ENCODE measurements at places on chromosomes 12 and 14.

DNA sequence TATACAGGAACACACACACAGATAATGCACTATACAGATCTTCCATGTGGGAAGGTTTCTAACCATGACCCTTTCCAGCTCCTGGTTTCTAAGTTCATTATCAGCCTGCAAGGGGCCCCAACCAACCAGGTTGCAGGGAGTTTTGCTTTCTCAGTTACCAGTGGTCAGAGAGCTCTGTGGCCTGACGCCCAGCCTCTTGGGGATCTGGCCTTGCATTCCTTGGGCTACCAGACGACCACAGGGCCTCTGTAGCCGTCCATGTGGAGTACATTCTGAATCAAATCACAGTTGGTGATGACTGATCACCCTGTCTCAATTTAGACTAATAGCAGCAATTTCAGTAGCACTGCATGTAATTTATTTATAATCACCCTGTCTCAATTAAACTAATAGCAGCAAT, 47.5 kb downstream of the PAH start:
- H3K4me3 ChIP-seq = no peak overlapping the region
- no peak for DNase-seq
- no peak overlapping the region for H3K27ac ChIP-seq

DNA sequence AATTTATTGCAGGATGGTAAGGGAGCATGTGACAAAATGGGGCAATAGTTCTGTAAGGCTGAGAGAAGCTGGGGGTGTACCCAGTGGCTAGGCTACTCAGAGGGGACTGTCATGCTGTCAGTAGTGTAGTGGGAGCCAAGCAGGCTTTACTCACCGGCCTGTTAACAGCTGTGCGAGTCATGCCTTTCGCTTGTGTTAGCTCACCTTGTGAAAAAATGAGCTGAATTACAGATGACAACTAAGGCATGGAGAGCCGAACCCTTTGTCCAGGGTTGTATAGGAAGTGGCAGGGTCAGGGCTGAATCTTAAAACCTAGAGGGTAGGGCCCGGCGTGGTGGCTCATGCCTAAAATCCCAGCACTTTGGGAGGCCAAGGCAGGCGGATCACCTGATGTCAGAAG, 37.9 kb downstream of the SH2B3 start:
- DNase-seq = no peak
- peak overlapping the region; percentile 51 for H3K27ac ChIP-seq
- H3K4me1 ChIP-seq = peaks cover 48% of the 10 kb centered on the region
- H3K36me3 ChIP-seq = no peaks in the 10 kb centered on the region
- no peak overlapping the region for H3K4me3 ChIP-seq

DNA sequence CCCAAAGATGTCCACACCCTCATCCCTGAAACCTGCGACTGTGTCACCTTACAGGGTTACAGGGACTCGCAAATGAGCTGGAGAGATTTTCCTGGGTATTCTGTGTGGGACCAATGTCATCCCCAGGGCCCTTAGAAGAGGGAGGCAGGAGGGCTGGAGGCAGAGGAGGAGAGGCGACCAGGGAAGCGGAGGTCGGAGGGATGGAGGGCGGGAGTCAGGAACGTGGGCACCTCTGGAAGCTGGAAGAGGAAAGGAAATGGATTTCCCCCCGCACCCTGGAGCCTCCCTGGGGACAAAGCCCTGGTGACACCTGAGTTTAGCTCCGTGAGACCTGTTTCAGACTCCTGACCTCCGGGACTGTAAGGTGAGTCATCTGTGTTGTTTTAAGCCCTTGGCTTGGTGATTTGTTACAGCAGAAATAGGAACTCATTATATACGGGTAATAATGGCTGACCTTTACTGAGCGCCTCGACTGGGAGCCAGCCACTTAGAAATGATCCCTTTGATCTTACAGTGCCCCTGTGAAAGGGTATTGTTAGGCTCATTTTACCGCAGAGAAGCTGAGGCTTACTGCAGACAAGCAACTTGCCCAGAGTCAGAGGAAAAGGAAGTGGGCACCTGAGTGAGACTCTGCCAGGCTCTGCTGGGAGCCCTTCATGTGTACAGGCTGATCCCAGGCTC, 29.3 kb upstream of the FZD10 start:
- no peak overlapping the region for H3K27ac ChIP-seq
- H3K4me1 ChIP-seq = no peaks in the 10 kb centered on the region
- no peaks in the 10 kb centered on the region for H3K36me3 ChIP-seq

- H3K4me3 ChIP-seq = no peak overlapping the region
- H3K27ac ChIP-seq = no peak overlapping the region
Measured at GRCh38 chr14:37673439-37673838, 78.0 kb downstream of the TTC6 start.

DNA sequence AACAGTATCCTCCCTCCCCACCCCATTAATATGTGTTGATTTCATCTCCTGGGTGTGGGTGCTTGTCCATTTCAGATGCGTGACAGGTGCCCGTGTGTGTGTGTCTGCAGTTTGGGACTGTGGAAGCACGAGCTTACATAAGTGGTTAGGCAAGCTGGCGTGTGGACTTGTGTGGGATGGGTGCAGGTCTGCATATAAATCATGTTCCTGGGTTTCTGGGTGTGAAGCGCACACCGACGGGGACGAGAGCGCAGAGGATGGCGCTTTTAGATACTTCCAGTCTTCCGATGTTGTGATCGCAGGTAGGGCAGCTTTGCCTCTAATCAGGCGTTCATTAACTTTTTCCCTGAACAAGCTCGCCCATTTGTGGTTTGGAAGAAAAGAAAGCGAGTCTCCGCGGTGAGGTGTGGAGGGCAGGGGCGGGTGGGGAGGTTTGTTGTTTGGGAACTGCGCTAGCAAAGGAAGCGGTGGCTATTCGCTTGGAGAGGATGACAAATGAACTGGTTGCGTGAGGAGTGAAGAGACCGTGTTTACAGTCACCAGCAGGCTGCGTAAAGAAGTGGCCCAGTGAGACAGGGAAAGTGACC, 865 bp downstream of the RGS6 start:
- peak overlapping the region; percentile 58 for H3K4me3 ChIP-seq
- H3K4me1 ChIP-seq = no peaks in the 10 kb centered on the region
- H3K36me3 ChIP-seq = no peaks in the 10 kb centered on the region
- peak overlapping the region; percentile 44 for H3K27ac ChIP-seq

- H3K27me3 ChIP-seq = no peaks in the 10 kb centered on the region
- no peaks in the 10 kb centered on the region for H3K36me3 ChIP-seq
- no peaks in the 10 kb centered on the region for H3K4me1 ChIP-seq
- H3K27ac ChIP-seq = no peak overlapping the region
- DNase-seq = no peak
Measured at GRCh38 chr14:70755655-70756054, 53.7 kb downstream of the MAP3K9 start.

- H3K4me1 ChIP-seq = no peaks in the 10 kb centered on the region
- DNase-seq = no peak
- H3K4me3 ChIP-seq = no peak overlapping the region
- H3K27me3 ChIP-seq = no peaks in the 10 kb centered on the region
- no peaks in the 10 kb centered on the region for H3K36me3 ChIP-seq
Measured at GRCh38 chr12:58443981-58444371, 476.3 kb downstream of the LRIG3 start.

DNA sequence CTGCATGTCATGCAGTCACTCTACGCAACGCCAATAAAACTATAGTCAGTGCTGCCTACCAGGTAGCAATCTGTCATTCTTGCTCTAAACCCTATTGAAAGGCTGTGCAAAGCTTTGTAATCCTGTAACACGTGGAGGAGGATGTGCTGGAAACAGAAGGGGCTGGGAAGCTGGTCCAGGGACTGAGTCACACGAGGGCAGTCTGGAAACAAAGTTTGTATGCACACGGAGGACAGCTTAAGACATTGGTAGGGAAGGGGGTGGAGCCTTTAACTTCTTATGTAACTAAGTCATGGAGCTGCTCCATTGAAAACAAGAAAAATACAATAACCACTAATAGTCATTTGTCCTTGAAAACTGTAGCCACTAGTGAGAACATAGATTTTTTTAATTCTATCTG, 128.0 kb downstream of the BCAT1 start:
- no peak overlapping the region for H3K27ac ChIP-seq
- no peak for DNase-seq
- no peaks in the 10 kb centered on the region for H3K4me1 ChIP-seq
- H3K4me3 ChIP-seq = no peak overlapping the region
- no peaks in the 10 kb centered on the region for H3K36me3 ChIP-seq

DNA sequence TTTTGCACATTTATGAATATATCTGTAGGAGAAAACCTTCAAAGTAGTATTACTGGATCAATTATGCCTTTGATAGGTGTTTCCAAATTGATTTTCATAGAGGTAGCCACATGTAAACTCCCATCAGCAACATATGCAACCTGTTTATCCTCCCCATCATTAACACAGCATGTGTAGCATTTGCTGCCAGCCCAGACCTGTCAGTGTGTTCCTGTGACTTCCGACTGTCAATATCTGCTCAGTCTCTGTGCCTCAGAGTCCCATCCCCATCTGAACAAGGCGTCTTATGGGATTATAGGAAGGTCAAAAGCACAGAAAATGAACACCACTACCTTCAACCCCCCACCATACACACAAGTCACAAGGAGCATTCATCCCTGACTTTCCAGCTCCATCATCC, 9.5 kb upstream of the CAPRIN2 start:
- H3K4me3 ChIP-seq = no peak overlapping the region
- no peaks in the 10 kb centered on the region for H3K27me3 ChIP-seq
- DNase-seq = no peak

DNA sequence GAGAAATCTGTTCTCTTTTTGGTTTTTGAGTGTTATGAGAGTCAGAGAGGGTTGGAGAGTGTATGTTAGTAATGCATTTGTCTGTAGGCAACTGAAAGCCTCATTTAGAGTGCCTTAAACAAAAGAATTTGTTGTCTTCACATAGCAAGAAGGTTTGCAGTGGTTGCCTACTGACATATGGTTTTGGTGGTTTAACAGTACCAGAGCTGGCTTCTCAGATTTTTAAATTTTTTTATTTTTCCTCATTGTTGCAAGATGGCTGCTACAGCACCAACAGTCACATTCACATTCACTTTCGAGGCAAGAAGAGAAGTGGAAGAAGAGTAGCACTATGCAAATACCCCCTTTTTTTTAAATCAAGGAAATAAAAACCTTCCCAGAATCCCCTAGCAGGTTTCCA, 106.5 kb downstream of the ADCK1 start:
- no peaks in the 10 kb centered on the region for H3K27me3 ChIP-seq
- no peak overlapping the region for H3K27ac ChIP-seq
- no peak for DNase-seq
- H3K36me3 ChIP-seq = no peaks in the 10 kb centered on the region
- no peak overlapping the region for H3K4me3 ChIP-seq

DNA sequence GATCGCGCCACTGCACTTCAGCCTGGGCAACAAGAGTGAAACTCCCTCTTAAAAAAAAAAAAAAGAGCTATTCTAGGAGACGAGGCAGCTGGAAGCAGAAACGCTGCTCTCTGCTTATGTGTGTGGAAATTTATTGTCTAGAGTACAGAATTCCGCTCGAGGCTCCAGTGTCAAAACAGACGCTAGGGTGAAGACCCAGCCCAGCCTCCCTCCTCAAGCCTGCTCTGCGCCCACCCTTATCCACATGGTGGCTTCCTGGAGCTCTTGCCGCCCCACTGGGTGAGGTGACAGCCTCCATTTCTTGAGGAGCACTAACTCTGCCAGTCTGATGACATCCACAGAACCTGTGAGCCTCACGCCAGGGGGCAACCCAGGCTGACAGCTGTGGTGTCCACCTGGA, 49.5 kb upstream of the DLK1 start:
- H3K27ac ChIP-seq = peak overlapping the region; percentile 84
- no peak overlapping the region for H3K4me3 ChIP-seq
- peaks cover 21% of the 10 kb centered on the region for H3K27me3 ChIP-seq

DNA sequence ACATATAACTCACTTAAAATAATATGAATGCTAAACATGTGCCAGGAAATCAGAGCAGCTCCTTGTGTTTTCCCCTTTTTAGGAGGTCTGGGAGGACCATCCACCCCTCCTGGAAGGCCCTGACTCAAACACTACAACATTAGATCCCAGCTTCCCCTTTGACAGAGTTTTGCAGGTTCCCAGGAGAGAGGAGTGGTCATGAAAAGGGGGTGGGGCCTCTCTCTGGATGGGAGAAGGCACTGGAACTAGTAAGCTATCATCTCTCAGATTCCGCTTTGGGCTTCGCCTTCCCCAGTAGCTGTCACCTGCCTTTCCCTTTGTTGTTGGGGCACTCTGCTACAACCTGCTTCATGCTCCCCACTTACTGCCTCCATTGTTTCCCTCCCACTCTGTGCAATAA, 149.2 kb downstream of the ZFP36L1 start:
- no peak overlapping the region for H3K4me3 ChIP-seq
- no peak for DNase-seq
- no peaks in the 10 kb centered on the region for H3K36me3 ChIP-seq
- no peak overlapping the region for H3K27ac ChIP-seq
- peaks cover 10% of the 10 kb centered on the region for H3K4me1 ChIP-seq
- no peaks in the 10 kb centered on the region for H3K27me3 ChIP-seq

DNA sequence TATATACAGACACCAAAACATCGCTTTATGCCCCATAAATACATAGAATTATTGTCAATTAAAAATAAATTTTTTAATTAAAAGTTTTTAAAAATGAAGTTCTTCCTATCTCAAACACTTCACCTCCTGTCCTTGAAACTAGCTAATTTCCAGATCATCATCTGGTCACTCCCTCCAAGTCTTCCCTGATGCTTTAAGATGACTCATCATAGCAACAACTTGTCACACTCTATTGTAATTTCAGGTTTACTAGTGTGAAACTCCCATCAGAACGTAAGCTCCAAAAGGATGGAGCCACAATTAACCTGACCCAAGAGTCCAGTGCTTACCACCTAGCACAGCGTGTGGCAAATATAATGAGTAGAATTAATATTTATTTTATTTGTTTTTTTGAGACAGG, 16.3 kb downstream of the GXYLT1 start:
- H3K36me3 ChIP-seq = no peaks in the 10 kb centered on the region
- no peak overlapping the region for H3K4me3 ChIP-seq
- H3K4me1 ChIP-seq = no peaks in the 10 kb centered on the region
- no peak for DNase-seq
- H3K27me3 ChIP-seq = no peaks in the 10 kb centered on the region

GRCh38 chr12:76106631-76107030, 22.1 kb upstream of the NAP1L1 start:
- no peak overlapping the region for H3K27ac ChIP-seq
- H3K27me3 ChIP-seq = no peaks in the 10 kb centered on the region
- H3K4me3 ChIP-seq = no peak overlapping the region
- H3K36me3 ChIP-seq = no peaks in the 10 kb centered on the region
- no peak for DNase-seq
- no peaks in the 10 kb centered on the region for H3K4me1 ChIP-seq
